CD4-positive, alpha-beta T cell treated with Interleukin-2 at 100 ng/mL for 4 hours (primary cell): ENCODE measurements at places on chromosomes 2 and 18.

DNA sequence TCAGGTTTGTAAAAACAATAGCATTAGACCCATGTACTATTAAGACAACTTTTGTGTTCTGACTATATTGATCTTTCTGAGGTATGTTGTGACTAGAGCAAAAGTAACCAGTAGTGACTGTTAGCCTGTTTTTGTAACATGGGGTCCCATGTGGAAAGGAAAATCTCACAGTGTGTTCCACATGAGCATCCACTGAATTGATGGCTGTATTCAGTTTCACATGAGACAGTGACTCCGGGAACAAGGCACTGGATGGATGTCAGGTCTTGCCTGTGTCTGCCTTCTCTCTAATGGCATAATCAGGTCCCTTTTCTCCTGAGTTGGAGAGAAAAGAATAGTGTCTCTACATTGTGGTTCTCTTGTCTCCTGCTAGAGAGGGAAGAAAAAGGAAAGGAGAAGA is 27.5 kb downstream of the TMEM178A start:
- DNase-seq, result no peak

- no peak for DNase-seq
Measured at GRCh38 chr2:103119352-103119751, 357.5 kb downstream of the TMEM182 start.

- no peak for DNase-seq
Measured at GRCh38 chr2:139237023-139237422, 456.8 kb upstream of the NXPH2 start.

- no peak for DNase-seq
Measured at GRCh38 chr2:27966466-27966865, 75.9 kb downstream of the BABAM2 start.

DNA sequence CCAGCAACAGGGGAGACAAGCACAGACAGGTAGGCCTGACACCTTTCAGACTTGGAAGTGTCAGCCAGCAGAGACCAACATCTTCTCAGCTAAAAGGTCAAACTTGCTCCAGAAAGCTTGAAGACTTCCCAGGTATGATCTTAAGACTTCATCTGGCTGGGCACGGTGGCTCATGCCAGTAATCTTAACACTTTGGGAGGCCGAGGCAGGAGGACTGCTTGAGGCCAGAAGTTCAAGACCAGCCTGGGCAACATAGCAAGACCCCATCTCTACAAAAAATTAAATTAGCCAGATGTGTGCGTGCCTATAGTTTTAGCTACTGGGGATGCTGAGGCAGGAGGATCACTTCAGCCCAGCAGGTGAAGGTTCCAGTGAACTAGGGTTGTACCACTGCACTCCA is 39.0 kb upstream of the SPRED2 start:
- DNase-seq, result no peak

DNA sequence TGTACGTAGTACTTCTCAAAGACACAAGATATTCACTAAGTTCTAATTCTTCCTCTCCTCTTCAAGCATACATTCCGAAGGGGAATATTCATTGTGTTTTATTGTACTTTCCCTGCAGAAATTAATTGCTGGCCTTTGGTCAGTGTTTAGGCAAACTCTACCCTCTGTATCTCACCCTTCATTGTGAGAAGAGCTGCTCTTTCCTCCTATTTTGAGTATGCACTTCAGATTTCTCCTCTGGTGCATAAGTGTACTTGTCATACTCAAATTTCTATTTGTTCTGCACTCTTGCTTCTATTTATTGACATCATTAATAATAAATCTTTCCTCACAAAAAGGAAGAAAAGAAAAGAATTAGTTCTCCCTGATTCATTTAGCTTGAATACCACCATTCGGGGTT is 485.4 kb upstream of the SLC8A1 start:
- no peak for DNase-seq

GRCh38 chr2:203734276-203734983 is 28.0 kb downstream of the CD28 start:
- DNase-seq, result no peak
